H54 (cell line): ENCODE measurements at places on chromosomes 6 and 20.

DNA sequence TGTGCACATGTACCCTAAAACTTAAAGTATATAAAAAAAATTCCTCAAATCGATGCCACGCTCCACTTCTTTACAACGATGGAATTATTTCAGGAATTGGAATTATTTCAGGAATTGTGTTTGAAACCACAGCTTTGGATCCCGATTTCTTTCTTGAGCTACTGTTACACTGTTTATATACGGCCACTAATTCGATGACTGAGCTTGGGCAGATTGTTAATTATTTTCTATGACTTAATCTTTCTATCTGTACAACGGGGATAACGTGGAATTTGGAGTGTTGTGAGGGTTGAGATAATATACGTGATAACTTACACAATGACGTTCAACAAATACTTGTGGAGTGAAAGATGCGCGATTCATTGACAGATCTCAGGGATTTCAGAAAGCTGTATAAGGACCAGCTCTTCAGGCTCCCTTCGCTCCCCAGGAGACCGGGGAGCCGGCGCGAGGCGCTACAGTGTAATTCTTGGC is 171.3 kb downstream of the SLC16A10 start:
- DNase-seq = no peak

- no peak for DNase-seq
These were observed 136.6 kb downstream of the BACH2 start for GRCh38 chr6:90160013-90160412.

- no peak for DNase-seq
These were observed 59.2 kb upstream of the TINAG start for GRCh38 chr6:54248994-54249393.

DNA sequence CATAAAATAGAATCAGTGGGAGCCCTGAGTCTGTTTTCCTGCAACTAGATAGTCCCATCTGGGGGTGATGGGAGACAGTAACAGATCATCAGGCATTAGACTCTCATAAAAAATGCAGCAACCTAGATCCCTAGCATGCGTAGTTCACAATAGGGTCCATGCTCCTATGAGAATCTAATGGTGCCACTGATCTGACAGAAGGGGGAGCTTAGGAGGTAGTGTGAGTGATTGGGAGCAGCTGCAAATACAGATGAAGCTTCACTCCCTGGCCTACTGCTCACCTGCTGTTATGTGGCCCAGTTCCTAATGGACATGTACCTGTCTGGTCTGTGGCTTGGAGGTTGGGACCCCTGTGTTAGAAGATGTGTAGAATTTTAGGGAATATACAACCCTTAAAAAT is 904.5 kb upstream of the EPHA7 start:
- DNase-seq = no peak

DNA sequence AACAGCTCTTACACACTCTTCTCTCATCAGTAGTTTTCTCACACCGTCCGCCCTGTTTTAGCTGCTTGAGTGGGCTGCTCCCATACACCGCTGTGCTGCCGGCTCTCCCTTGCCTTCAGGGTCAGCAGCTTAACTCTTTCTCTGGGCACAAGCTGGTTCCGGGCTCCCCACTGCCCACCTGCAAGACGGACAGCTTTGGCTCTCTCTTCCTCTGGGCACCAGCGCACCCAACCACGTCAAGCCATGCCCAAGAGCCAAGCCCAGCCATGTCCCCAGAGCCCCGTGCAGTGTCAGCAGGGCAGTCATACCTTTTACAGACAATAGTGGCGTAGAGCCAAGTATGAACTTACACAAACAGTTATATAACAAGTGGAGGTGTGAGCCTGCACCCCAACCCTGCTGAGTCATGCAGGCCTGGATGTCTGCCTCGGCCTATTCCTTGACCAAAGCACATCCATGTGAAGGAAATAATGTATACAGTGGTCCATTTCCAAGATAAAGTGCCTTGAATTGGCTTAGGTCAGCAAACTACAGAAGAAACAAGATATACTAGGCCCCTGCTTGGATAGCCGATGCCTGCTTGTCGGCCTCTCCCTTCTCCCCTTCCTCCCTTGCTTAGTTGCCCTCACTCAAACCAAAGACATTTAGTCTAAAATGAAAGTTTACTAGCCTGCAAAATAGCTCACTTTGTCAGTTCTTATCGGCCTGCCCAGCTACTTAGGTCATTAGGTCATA is 89.3 kb downstream of the JPH2 start:
- no peak for DNase-seq

- DNase-seq = no peak
These were observed 825 bp downstream of the RIMS1 start for GRCh38 chr6:71887006-71887743.

- DNase-seq = no peak
These were observed 79.0 kb downstream of the RNASET2 start for GRCh38 chr6:166877349-166877748.

DNA sequence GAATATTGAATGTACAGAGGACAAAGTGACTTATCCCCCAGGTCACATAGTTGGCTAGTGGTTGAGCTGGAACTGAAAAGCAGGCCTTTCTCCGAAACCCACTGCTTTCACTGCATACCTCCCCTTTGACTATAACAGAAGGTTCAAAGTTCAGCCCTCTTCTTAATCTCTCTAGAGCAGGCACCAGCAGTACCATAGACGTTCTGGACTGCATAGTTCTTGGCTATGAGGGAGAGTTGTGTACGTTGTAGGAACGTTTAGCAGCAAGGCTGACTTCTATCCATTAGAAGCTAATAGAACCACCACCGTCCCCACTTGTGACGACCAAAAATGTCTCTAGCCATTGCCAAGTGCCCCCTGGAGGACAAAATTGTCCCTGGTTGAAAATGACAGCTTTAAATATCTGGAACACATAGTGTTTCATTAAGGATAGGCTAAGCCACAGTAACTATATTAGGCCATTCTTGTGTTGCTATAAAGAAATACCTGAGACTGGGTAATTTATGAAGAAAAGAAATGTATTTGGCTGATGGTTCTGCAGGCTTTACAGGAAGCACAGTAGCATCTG is 123.8 kb upstream of the MTHFD1L start:
- DNase-seq = no peak

DNA sequence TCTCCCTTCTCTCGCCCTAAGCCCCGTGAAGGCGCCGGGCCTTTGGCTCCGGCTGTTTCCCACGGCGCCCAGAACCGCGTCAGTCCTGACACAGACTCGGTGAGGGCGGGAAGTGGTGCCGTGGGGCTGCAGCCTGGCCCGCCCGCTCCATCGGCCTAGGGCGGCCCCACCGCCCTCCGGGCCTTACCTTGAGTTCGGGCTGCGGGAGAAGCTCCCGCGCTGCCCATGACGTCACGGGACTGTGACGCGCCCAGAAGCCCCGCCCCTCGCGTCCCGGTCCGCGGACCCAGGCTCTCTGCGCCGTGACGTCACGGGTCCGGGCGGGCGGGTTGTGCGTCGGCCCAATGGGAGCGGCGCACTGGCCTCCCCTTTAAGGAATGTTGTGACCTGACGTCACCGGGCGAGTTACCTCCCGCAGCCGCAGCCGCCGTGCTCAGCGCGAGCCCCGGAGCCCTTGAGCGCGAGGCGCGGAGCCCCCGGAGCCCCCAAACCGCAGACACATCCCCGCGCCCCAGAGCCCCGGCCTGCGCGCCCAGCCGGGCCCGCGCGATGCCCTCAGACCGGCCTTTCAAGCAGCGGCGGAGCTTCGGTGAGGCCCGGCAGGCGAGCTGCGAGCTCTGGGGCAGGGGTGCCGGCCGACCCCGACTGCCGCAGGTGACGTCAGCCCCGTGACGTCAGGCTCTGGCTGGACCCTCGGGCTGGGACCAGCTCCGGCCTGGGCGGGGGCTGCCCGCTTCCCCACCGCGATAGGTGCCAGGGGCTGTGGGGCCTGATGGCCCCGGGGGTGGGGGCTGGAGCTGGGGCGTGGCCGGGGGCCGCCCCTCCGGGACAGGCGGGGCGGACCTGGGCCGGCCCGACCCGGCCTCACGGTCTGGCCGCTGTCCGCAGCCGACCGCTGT is at the start of gene MAP1LC3A:
Gene MAP1LC3A (plus strand): TSS at position 399 of the 899 bp plus-strand sequence. CDS start 151 bp downstream, at position 550.
- DNase-seq = peak; percentile 98

DNA sequence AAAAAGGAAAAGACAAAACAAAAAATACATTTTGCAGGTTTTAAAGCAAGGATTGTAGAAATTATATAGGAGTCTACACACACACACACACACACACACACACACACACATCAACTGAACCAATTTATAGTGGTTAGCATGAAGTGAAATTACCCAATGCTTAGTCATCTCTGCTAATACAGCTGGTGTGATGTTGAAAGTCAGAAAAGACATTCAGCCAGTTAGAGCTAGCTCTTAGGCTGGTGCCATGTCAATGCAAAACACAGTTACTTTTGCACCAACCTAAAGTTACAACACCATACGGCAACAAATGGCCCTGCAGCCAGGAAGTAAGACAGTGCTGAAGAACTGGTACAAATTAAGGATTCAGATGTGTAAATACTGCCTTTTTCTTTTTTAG is 15.2 kb downstream of the FAM210B start:
- peak; percentile 47 for DNase-seq

- no peak for DNase-seq
These were observed 210.2 kb downstream of the TMEM200A start for GRCh38 chr6:130575971-130576370.

DNA sequence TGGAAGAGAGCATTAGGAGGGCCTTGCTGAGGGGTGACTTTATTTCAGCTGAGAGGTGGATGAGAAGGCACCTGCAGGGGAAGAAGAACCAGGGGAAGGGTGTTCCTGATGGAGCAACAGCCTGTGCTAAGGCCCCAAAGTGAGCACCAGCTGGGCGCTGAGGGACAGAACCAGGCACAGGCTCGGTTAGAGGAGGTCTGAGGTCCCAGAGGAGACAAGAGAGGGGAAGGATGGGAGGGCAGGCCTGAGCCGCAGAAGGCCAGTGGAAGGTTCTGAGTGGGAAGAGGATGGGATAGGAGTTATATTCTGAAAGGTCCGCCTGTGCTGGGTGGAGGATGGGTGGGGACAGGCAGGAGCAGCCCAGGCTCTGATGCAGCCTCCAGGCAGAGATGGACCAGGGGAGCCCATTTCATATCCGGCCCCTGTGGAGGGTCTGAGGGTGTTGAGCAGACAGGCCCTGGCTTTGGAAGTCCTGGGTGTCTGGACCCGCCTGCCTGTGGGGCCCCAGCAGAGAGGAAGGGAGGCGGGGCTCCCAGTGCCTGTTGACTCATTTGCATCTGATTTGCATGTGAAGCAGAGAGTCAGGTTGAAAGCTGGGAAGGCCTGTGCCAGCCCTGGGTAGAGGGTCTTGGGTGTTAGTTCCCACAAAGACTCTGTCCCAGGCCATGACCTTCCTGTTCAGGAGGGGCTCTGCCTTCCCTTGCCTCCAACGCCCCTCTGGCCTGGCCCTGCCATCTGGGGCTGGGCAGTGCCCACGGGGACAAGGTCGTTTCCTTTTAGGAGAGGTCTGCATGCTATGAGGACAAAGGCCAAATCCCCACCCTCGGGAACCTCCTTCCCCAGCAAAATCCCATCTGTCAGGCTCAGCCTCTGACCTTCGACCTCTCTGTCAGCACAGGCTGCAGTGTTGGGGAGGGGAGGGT is 10.6 kb upstream of the FAM110A start:
- no peak for DNase-seq

DNA sequence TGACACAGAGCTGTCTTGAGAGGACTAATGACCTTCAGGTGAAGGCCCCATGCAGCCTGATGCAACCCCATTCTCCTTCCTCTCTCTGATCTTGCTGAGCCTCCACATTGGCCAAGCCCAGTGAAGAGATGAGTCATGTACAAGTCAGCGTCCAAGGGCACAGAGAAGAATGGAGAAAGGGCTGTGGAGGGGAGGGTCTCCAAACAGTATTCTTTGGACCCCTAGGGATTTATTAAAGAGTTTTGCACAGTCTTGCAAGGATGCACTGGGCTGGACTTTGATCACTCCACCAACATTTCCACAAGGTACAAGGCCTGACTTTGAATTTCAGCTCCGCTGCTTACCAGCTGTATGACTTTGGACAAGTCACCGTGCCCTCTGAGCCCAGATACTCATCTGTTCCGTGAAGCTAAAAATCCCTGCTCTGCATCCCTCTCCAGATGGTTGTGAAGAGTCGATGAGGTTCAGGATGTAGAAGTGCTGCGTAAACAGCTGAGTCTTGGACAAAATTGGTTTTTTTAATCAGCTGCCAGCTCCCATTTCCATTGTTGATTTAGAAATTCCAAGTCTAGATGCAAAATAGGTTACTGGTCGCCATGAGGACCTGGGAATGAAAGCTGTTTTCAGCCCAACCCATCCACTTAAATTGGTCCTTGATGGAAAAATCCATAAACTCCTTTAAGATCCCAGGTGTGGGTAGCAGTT is 14.1 kb upstream of the KCNG1 start:
- no peak for DNase-seq

- DNase-seq = no peak
These were observed 4.4 kb upstream of the C6orf163 start for GRCh38 chr6:87340230-87340629.
